ENCODE measurements at places on chromosomes 12 and 14.

DNA sequence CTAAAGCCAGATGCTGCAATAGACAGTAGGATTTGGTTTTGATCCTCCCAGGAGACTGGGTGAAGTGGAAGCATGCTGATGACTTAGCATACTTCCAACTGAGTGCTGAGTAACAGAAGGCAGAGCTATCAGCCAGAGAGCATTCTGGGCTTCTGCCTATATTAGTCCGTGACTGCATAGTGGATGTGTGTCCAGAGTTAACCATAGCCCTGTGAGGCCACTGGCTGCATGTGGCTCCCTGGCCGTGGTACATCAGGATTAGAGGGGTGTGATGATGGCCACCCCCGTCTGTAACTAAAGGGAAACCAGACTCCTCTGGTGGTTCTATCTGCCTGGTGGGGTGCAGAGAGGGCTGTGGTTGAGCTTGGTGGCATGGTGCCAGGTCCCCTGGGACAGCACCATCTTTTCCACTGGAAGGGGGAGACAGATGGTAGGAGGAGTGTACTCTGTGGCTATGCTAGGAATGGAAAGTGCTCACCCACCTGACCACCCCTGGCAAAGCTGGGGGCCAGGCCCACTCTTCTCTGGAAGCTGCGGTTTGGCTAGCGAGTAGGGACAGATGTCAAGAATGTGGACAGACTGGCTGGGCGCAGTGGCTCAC is 27.4 kb downstream of the ABCD4 start:
- DNase-seq = peak; percentile 16

GRCh38 chr14:92579244-92579936 is 65.8 kb downstream of the RIN3 start:
- DNase-seq = no peak

DNA sequence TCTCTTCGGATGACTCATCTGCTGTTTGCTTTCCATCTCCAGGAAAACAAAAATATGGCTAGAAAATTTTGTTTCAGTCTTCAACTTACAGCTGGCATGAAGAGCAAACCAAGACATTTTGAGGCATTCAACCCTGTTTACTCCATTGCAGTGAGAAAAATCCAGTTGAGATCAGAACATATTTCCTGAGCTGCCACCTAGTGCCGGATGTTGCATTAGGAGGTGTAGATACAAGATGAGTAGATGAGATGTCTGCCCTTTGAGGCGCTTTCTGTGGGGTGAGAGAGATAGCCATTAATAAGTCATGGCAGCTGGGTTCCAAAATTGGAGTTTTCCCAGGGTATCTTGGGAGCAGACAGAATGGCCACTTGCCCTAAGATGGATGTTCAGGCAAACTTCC is 171.1 kb downstream of the PRKCH start:
- no peak for DNase-seq

DNA sequence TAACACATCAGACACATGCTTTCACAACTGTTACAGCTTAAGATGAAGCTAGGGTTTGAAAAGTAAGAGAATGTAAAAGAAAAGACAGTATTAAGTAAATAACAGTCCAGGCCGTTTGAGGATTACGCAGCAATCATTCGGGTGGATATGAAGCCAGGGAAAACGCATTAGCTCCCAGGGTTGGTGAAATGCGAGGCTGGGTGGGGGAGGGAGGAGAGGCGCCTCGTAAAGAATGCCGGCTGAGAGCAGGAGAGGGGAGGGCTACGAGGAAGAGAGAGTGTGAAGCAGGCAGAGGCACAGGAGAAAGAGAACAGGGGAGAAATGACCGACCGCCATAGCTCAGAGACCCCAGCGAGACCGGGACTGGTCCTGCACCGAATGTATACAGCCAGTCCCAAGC is 73.0 kb downstream of the IQSEC3 start:
- peak; percentile 55 for DNase-seq

DNA sequence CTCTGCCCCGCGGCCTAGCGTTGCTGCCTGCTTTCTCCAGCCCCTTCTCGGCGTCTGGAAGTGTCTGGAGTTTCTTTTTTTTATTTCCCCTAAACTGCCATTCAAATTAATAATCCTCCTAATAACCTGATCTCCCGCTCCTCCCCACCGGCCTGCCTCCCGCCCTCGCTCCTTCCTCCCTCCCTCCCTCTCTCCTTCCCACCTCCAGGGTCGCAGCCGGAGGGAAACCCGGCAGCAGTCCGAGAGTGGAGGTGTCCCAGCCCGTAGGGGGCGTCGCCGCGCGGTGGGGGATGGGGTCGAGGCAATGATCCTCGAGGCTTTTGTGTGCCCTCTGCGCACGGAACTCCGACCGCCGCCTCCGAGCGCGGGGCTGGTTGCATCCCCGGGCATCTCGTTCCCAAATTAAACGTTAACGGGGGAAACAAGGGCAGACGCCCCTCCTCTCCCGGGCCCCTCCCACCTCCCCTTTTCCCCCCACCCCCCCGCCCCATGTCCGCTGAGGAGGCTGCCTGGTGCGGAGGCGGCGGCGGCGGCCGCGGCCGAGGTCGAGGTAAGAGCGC is 1.0 kb upstream of the SOCS2 start:
- DNase-seq = peak; percentile 82

DNA sequence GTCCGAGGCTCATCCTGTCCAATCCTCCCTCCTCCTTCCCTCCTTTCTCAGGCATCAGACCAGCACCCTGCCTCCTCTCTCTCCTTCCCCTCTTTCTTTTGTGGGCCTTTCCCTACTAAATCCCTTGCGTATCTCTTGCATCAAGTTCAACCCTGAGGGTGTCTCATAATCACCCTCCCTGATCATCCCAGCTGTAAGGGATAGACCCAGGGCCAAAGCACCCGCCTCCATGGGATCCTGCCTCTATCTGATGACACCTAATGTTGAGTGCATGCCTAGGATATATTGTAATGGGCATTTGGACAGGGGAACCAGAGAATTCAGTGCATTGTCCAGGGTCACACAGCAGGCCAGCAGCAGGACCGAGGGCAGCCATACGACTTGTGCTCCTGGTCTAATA is 84.9 kb downstream of the PHETA1 start:
- DNase-seq = no peak
